ENCODE measurements at places on chromosomes 11 and 22.

- DNase-seq, result no peak
Observed at GRCh38 chr11:41999066-41999465, 539.6 kb upstream of the LRRC4C start.

DNA sequence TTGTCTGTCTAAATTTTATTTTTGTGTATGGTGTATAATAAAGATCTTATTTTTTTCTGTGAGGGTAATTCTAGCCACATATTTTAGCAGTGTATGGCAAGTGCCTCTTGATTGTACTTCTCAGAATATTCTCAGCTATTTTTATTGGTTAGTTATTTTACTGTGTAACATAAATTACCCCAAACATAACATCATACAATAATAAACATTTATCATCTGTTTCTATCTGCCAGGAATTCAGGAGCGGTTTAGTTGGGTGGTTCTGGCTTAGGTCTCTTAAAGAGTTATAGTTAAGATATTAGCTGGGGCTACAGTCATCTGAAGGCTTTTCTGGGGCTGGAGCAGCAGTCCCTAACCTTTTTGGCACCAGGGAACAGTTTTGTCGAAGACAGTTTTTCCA, 47.8 kb downstream of the PPFIBP2 start:
- no peak for DNase-seq

GRCh38 chr11:35153280-35153679, 14.3 kb downstream of the CD44 start:
- no peak for DNase-seq

GRCh38 chr22:49992921-49993648, 19.5 kb downstream of the IL17REL start:
- no peak for DNase-seq

- DNase-seq, result peak; percentile 24
Observed at GRCh38 chr22:45006964-45007390, 2.8 kb downstream of the PHF21B start.

GRCh38 chr11:73234471-73235181, 16.5 kb downstream of the P2RY2 start:
- no peak for DNase-seq

DNA sequence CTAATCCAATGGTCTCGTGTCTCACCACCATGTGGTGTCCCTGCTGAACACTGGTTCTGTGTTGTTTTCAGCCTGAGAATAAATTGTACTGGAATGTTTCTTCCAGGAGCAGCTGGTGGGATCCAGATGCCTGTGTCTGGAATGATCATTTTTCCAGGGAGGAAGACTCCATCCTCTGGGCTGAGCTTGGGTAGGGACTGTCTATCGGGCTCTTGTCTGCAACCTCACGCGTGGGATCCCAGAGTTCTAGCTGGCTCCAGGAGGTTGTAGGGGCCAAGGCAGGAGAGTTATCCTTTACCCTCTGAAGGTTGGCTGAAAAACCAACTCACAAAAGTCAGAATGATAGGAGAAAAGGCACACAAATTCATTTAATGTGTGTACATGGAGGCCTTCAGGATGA, 144.1 kb upstream of the B3GAT1 start:
- DNase-seq, result no peak

DNA sequence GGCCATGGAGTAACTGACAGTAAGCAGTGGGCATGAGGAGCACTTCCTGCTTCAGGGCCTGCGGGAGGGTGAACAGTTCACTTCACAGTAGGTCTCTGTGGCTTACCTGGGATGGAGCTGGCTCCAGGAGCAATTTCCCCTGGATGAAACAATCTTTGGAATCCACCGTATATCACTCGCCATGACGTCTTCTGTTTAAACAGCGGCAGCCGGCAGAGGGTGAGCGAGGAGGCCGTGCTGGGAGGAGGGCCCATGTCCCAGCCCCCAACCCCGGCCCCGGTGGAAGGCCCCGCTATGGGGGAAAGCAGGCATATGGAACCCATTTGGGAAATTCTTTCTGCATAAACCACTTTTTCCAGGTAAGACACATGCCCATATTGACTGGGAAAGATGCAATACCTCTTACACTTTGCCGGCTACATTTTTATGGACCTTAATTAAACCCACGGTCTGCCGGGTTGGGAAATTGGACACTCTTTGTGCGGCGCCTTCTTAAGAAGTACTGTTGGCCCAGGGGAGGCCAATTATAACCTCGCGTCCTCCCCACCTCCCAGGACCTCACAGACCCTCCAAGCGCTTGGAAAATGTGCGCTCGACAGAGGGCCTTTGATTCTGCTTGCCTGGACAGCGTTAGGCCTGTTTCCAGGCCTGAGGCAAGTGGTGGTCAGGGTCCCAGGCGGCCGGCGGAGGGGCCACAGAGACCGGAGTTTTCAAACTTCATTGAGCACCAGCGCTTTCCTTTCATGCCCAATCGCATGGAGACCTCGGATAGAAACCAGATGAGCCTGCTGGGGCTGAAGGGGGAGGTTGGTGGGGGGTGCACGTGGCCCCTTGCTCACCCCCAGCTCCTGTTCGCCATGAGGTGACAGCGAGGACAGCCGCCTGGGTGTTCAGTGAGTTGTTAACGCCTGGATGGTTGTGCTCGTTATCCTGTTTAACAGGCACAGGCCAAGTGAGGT, 40.4 kb downstream of the SMIM38 start:
- DNase-seq, result no peak

GRCh38 chr11:100221791-100222190, 465.3 kb upstream of the ARHGAP42 start:
- DNase-seq, result no peak

DNA sequence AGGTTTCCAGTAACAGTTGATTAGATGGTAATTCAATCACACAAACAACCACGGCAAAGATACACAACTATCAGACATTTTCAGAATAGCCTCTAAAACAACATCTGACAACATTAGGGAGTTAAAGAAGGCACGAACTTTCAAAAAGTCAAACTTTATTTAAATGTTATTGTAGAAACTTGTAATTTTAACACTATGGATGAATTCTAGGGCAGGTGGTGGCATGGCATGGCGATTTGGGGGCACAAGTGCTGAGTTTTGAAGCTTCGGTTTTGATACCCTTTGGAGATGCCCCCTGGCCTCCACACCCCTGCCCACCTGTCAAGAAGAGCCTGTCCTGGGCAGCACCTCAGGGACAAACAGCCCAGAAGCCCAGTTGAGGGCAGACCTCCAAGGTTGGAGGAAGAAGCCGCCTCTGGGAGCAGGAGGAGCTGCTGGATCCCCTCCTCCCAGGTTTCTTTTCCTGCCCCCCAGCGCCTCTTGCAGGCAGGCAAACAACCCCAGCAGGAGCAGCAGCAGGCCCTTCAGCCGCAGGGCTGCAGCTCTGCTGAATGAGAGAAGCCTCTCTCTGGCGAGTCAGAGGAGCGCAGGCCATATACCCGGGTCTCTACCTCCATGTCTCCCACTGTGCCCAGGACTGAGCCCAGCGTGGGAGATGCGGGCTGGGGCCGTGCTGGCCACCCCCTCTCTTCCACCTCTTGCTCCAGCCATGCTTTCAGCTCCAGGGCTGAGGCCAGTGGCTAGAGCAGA, 102.1 kb upstream of the IGLL5 start:
- no peak for DNase-seq

DNA sequence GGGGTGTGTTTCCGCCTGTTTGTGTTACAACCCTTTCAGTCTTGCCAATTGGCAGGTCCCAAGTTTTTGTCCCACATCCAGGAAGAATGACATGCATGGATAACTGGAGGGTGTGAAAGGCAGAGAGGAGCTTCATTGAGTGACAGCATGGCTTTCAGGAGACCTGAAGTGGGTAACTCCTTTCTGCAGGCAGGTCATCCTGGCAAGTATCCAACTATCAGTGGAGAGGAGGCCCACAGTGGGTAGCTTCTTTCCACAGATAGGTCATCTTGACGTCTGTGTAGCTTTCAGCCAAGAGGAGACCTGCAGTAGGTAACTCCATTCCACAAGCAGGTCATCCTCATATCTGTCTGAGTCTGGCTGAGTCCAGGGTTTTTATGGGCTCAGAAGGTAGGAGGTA, 1268.8 kb upstream of the CNTN5 start:
- no peak for DNase-seq

DNA sequence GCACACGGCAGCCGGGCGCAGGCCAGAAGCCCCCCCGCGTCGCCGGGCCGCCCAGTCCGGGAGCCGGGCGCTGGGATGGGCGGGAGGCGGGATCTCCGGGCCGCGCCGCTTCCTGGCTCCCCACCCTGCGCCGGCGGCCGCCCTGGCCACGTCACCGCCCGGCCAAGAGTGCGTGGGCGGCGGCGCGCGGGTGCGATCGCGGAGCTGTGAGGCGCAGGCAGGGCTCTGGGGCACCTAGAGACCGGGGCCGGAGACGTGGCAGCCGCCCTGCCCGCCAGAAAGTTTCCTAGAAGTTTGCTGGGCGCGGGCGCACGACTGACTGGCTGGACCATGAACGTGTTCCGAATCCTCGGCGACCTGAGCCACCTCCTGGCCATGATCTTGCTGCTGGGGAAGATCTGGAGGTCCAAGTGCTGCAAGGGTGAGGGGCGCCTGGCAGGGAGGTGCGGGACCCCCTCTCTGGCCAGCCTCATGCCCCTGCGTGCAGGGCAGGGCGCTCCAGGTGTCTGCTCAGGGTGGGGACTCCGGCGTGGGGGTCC, at the start of gene KDELR3:
Gene KDELR3 (plus strand): TSS at position 193 of the 539 bp plus-strand sequence. CDS start 138 bp downstream, at position 331.
- no peak for DNase-seq

DNA sequence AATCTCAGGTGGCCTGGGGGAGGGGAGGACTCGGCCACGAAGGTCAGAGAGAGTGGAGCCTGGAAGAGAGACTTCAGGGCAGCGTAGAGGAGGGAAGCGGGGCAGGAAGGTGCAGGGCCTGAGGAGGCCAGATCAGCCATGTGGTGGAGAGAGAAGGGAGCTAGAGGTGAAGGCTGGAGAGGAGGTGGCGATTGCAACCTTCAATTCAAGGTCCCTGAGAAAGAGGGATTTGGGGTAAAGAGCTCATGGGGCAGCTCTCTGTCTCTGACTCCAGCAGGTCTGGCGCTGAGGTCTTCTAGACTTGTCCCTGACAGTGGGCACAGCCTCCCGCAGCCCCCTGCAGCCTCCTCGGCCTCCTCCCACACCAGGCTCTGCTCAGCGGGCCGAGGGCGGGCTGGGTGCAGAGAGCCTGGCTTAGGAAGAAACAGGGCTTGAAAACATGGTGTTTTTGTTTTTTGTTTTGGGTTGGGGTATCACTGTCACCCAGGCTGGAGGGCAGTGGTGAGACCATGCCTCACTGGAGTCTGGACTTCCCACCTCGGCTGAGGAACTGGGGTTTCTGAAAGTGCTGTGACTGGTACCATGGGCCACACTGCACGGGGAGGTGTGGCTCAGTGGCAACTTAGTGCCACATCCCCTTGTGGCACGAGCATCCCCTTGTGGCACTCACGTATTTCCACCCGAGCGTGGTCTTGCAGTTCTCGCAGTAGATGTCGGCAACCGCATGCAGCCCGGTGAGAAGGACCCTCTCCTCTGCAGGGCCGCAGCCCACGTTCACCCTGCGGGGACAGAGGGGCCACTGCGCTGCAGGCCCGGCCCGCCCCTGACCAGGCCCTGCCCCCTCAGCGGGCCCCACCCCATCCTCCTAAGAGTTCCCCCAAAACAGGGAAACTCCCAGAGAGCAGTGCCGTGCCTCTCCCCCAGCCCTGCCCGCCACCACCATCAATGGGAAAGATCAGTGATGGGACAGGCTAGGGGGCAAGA, 32.6 kb downstream of the YPEL1 start:
- DNase-seq, result no peak

DNA sequence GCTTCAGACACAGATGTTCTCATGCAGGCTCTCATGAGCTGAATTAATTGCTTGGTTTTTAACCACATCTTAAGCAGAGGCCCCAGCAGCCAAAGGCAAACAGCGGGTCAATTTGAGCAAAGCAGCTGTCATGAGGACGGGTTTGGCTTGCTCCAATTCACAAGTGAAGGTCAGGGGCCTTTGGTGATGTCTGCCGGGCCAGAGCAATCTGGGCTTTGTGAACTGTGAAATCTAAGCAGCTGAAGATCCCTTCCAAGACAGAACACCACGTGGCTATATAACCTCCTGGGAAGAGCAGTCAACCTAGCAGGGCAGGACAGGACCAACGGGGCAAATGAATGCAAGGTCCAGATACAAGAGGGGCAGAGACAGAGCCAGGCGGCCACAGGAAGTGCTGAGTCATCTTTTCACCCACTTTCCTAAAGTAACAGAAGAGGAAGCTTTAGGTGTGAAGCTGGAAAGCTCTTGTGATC, 187.3 kb upstream of the B3GAT1 start:
- DNase-seq, result no peak

DNA sequence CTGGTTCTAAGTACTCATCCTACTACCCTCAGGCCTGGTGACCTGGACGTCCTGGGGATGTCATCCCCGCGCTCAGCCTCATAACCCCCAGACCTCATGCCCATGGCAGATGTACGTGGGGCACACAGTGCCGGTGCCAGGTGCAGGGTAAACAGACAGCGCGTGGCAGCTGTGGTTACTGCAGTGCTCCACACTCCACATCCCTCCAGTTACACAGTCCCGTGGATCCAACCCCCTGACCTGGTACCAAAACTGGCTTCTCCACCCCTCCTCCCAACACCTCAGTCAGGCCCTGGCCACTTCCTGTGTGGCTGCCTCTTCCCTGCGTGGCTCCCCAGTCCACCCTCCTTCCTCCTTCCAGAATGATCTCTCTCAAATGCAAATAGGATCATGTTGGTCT, 95.2 kb downstream of the DSCAML1 start:
- no peak for DNase-seq

- peak; percentile 17 for DNase-seq
Observed at GRCh38 chr11:24386546-24387397, 110.1 kb upstream of the LUZP2 start.

GRCh38 chr11:66283461-66284105, 5.4 kb downstream of the YIF1A start:
- no peak for DNase-seq

- no peak for DNase-seq
Observed at GRCh38 chr11:29826878-29827277, 190.0 kb downstream of the KCNA4 start.

DNA sequence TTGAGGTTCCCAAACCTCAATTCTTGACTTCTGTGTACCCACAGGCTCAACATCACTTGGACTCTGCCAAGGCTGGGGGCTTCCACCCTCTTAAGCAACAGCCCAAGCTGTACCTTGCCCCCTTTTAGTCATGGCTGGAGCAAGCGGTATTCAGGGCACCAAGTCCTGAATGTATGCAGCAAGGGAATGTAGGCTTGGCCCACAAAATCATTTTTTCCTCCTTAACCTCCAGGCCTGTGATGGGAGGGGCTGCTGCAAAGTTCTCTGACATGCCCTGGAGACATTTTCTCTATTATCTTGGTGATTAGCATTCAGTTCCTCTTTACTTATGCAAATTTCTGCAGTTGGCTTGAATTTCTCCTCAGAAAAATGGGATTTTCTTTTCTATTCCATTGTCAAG, 4.9 kb upstream of the OR5L1 start:
- DNase-seq, result no peak

GRCh38 chr11:84117394-84117793, 831.2 kb upstream of the CCDC90B start:
- no peak for DNase-seq

DNA sequence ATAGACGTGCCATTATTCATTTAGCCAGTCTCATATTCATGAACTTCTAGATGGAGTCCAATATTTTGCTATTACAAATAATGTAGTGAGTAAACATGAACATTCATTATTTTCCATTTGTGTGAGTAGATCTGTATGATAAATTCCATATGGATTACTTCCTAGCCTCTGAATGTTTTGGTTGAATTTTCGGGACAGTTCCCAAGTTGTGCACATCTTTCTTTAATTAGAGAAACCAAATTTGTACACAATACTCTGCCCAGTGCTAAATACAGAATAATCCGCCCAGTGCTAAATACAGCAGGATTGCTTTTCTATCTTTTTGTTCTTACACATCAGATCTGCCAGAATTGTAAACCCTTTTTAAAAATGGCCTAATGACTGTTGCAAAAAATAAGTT, 17.1 kb upstream of the APLP2 start:
- DNase-seq, result no peak
